Activated T-cell treated with anti-CD3 and anti-CD28 coated beads, Interleukin-2, amount 50 U/mL, for 72 hours (primary cell): ENCODE measurements at places on chromosomes 4 and X.

DNA sequence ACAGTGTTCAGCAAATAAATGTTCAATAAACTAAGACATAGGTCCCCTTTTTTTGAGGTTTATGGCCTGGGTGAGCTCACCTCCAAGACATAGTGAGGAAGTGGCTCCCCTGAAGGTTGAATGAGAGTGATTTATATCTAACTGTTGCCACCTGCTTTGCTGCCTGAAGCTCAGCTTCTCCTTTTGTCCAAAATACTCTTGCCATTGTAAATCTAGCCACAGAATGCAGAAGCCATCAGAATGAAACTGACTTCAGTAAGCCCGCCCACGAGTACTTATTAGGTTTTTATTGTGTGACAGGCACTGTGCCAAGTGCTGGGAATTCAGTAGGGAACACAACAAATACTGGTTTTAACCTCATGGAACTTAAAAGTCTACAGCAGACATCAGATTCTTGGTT is 18.0 kb downstream of the SPINK2 start:
- H3K27me3 ChIP-seq: peaks cover 7% of the 10 kb centered on the region
- DNase-seq: no peak
- no peaks in the 10 kb centered on the region for H3K36me3 ChIP-seq
- H3K4me3 ChIP-seq: no peak overlapping the region
- H3K27ac ChIP-seq: no peak overlapping the region

DNA sequence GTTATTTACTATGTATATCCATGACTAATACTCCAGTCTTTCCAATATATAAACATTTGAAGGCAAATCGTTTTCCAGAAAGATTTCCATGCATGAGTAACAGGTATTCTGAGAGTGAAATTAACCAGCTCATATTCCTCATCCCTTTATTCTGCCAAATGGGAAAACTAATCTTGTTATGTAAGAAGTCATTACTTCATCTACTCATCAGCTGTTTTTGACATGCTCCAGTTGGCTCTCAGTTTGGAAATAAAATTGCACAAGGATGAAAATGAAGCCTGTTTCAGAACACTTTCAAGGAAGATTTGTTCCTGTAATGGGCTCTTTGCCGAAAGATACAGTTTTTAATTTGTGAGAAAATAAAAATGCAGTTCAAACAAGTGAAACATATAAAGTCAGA is 121.9 kb downstream of the KCTD8 start:
- no peaks in the 10 kb centered on the region for H3K36me3 ChIP-seq
- no peaks in the 10 kb centered on the region for H3K4me1 ChIP-seq
- no peak overlapping the region for H3K4me3 ChIP-seq
- DNase-seq: no peak

- H3K27ac ChIP-seq: no peak overlapping the region
- peaks cover 15% of the 10 kb centered on the region for H3K4me1 ChIP-seq
- peaks cover 6% of the 10 kb centered on the region for H3K27me3 ChIP-seq
- H3K4me3 ChIP-seq: no peak overlapping the region
- no peak for DNase-seq
Observed at GRCh38 chr4:104901438-104901837, 245.2 kb upstream of the TET2 start.

DNA sequence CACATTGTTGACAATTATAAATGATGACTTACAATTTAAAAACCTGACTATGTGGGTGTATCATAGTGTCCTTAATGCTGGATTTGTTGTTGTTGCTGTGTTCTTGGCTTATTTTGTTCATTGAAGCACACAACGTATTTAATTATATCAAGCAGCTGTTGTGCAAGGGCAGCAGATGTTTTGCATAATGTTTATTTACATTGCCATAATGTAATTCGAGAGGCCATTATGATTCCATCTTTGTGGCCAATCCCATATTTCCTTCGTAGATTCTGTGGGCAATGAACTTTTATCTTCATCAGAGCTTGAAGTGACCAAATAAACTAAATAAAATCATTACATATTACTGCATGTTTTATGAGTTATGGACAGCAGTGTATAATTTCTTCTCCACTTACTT is 422.6 kb upstream of the GALNTL6 start:
- H3K4me3 ChIP-seq: no peak overlapping the region
- no peaks in the 10 kb centered on the region for H3K36me3 ChIP-seq
- H3K27me3 ChIP-seq: no peaks in the 10 kb centered on the region
- no peaks in the 10 kb centered on the region for H3K4me1 ChIP-seq

DNA sequence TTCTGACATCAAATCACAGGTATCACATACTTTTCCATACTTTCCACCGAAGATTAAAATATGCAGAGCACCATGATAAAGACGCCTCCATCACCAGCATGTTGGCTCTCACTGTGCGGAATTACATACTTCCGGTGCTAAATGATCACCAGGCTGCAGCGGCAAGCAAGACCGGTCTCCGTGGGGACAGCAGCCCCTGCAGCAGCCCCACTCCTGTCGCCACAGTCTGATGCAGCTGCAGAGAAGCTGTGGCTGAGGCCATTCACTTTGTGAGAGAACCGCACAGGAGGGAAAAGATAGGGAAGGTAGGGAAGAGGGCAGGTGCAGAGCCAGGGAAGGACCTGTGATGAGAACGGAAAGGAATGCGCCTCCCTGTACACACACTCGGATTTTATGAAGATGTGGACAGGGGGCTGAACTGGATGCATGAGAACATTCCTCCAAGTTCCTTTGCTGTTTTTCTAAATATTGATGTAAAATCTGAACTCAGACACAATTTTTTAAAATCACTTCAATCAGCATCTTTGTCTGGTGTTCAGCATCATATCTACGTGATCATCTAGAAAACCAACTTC is 38.3 kb downstream of the AFAP1 start:
- H3K27ac ChIP-seq: no peak overlapping the region
- H3K27me3 ChIP-seq: peaks cover 25% of the 10 kb centered on the region
- no peak for DNase-seq
- no peaks in the 10 kb centered on the region for H3K36me3 ChIP-seq
- peaks cover 17% of the 10 kb centered on the region for H3K4me1 ChIP-seq

DNA sequence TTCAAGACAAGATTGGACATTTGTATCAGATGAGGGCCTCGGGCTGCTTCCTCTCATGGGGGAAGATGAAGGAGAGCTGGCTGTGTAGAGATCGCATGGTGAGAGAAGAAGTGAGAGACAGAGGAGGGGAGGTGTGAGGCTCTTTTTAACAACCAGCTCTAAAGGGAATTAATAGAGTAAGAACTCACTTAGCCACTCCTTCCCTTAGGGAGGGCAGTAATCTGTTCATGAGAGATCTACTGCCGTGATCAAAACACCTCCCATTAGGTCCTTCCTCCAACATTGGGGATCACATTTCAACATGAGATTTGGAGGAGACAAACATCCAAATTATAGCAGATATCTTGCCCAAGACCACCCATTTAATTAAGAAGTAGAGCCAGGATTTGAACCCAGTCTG is 97.0 kb downstream of the ARX start:
- DNase-seq: no peak
- no peak overlapping the region for H3K27ac ChIP-seq
- H3K4me3 ChIP-seq: no peak overlapping the region
- H3K4me1 ChIP-seq: peaks cover 13% of the 10 kb centered on the region

DNA sequence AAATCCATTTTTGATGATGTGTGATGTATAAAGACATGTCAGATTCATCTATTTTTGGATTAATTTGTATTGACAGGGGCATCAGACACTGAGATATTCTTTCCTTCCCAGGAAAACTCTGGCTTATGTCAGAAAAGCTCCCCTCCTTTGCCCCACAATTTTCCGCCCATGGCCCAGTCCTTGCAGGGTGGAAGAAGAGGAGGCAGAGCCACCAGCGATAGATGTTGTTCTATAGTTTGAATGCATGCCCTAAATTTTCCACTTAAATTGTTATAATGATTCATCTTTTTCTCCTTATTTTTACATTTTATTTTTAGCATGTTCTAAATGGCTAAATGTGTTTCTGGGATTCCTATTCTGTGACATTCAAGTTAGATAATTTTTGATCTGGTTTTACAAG is 149.3 kb downstream of the ARAP2 start:
- H3K4me3 ChIP-seq: no peak overlapping the region
- no peak overlapping the region for H3K27ac ChIP-seq
- peaks cover 11% of the 10 kb centered on the region for H3K4me1 ChIP-seq
- no peak for DNase-seq
- peaks cover 11% of the 10 kb centered on the region for H3K36me3 ChIP-seq
